ENCODE measurements at places on chromosomes 6 and 20.

GRCh38 chr6:160742090-160742489 lies 40.0 kb downstream of the PLG start:
- no peak for DNase-seq

GRCh38 chr6:15246666-15247499 lies 1.0 kb downstream of the JARID2 start:
- no peak for DNase-seq

DNA sequence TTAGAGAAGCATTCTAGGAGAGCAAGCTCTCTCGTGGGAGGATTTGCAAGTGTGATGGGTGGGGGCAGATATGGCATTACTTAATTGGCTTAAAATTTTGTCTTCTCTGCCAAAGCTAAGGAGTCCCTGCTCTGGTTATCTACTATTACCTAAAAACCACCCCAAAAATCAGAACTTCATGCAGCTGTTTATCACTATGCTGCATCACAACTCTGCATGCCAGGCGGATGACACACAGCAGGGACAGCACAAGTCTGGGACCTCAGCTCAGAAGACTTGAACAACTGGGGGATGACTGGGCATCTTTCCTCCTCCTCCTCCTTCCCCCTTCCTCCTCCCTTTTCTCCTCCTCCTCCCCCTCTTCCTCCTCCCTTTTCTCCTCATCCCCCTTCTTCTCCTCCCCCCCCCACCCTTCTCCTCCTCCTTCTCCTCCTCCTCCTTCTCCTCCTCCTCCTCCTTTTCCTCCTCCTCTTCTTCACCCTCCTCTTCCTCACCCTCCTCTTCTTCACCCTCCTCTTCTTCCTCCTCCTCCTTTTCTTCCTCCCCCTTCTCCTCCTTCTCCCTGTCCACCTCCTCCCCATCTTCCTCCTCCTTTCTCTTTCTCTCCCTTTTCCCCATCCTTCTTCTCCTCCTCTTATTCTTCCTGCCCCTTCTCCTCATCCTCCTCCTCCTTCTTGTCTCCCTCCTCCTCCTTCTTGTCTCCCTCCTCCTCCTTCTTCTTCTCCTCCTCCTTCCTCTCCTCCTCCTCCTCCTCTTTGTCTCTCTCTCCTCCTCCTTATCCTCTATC lies 218.6 kb upstream of the PMEPA1 start:
- no peak for DNase-seq

GRCh38 chr6:17869010-17869752 lies 118.3 kb downstream of the KIF13A start:
- no peak for DNase-seq

GRCh38 chr20:63635431-63636141 lies 8.7 kb upstream of the GMEB2 start:
- no peak for DNase-seq

DNA sequence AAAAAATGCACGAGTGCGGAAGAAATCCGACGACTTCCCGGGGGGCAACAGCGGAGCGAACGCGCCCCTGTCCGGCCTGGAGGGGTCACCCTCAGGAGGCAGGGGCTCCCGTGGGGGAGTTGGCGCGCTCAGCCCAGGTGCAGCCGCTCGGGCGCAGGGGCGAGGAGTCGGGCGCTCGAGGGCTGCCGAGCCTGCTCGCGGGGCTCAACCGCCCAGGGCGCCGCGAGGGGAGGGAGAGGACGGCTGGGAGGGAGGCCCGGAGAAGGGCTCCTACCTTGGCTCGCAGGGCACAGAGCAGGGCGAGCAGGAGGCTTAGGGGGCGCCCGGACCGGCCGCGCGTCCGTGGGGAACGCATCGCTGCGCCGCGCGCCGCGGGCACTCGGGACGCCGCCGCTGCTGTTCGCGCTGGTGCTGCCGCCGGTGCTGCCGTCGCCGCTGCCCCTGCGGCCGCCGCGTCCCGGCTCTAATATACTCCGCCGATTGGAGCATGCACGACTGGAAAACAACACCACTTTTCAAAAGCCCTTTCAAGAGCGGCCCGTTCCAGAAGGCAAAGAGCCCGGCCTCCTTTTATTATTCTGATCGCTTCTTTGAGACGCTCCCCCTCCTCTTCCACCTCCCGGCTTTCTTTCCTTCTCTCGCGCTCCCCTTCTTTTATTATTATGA lies 490 bp downstream of the JAG1 start:
- no peak for DNase-seq

- DNase-seq: no peak
Observed at GRCh38 chr6:3306848-3307247, 48.1 kb downstream of the PSMG4 start.

- no peak for DNase-seq
Observed at GRCh38 chr20:52047811-52048764, 143.5 kb downstream of the ZFP64 start.

DNA sequence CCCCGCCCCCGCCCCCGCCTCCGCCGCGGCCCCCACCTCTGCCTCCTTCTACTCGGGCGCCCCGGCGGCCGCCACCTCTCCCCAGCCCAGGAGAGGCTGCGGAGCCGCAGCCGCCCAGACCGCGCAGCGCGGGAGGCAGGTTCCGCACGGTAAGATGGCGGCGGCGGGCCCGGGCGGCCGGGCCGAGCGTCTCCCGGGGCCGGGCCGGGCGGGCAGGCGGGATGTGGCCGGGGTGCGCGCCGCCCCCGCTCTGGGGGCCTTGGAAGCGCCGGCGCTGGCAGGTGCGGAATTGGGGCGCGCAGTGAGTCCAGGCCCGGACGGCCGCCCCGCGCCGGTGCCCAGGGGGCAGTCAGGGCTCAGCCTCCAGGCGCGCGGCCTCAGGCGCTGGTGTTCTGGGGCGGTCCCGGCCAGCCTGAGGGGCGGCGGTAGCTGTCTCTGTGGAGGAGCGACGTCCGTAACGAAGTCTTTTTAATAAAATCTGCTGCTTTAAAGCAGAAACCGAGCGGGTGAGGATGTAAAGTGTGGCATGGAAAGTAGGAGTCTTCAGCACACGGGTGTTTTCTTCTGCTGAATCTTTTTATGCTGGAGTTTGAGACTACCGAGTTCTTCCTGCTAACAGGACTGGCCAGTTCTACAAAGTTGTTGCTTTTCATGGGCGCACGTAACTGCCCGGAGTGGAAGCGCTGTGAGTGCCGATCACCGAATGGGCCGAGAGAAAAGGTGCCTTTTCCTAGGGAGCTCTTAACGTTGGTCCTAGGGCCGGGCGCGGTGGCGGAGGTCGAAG lies at the start of gene GID8:
Gene GID8, plus strand, starts transcription at position 43 of the 784 bp plus-strand sequence. CDS start 3,356 bp downstream, outside the sequence.
- no peak for DNase-seq

GRCh38 chr6:4848382-4849068 lies 72.3 kb downstream of the CDYL start:
- DNase-seq: no peak

- no peak for DNase-seq
Observed at GRCh38 chr6:160960839-160961238, 30.7 kb upstream of the MAP3K4 start.

GRCh38 chr6:143465546-143465945 lies 14.9 kb downstream of the PEX3 start:
- no peak for DNase-seq

GRCh38 chr20:54290636-54291035 lies 82.7 kb downstream of the PFDN4 start:
- DNase-seq: no peak

- DNase-seq: no peak
Observed at GRCh38 chr6:30712441-30712945, 4.6 kb downstream of the MDC1 start.

DNA sequence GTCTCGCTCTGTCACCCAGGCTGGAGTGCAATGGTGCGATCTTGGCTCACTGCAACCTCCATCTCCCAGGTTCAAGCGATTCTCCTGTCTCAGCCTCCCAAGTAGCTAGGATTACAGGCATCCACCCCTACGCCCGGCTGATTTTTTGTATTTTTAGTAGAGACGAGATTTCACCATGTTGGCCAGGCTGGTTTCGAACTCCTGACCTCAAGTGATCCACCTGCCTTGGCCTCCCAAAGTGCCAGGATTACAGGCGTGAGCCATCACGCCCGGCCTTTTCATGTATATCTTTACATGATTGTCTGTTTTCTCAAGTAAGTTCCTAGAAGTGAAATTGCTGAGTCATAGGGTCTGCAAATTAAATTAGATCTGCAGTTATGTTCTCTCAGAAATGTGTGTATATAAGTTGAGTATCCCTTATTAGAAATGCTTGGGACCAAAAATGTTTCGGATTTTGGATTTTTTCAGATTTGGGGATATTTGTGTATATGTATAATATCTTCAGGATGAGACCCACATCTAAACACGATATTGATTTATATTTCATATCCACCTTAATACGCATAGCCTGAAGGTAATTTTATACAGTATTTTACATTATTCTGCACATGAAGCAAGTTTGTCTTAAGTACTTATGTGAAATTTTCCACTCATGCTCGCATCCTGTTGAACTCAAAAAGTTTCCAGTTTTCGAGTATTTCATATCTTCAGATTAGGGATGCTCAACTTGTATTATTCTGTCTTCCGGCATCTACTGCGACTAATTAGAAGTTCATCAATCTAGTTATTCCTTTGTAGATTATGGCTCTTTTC lies 40.4 kb downstream of the TAB2 start:
- DNase-seq: no peak

GRCh38 chr20:46709055-46709458 lies 392 bp upstream of the SLC2A10 start:
- no peak for DNase-seq

DNA sequence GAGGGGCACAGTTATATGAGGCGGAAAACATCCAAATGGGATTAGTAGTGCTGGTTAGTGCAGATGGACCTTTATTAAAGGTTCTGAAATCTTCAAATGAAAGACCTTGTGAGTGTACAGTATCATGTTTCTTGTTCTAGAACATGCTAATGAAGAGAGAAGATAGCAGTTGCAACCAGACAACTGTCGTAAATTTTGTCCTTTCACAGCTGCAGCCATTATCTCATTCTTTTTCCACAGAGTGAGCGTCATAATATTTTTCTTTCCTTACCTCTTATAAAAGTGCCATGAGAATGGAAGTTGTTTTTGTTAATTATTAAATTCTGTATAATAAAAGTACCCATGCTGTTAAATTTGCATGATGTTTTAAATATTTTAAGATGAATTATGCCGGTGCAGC lies 4.4 kb upstream of the C6orf163 start:
- DNase-seq: no peak

- no peak for DNase-seq
Observed at GRCh38 chr20:36572701-36573102, 695 bp upstream of the TGIF2 start.

DNA sequence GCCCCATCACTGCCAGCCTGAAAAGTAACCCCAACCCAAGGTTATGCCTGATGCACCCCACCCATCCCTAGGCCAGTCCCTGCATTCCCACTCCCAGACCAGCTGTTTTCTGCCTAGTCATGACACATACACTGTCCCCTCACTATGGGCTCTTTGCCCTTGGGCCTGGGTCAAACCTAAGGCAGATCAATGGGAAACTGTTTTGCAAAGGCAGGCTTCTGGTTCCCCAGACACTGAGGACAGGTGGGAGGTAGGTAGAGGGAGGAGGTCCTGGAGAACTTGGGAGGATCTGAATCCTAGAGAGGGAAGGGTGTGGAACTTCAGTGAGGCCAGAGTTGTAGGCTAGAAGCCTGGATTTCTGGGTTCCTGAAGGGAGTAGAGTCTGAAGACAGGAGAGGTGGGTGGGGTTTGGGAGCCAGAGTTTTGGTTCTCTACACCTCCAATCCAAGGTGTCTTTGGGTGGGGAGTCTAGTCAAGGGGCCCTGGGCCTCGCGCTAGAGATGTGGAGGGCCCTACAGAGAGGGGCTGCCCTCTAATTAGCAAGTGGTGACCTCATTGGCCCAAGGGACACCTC lies 2.0 kb downstream of the CLIC1 start:
- no peak for DNase-seq

- no peak for DNase-seq
Observed at GRCh38 chr6:3045369-3045768, 22.9 kb upstream of the RIPK1 start.

- DNase-seq: no peak
Observed at GRCh38 chr6:11126876-11127275, 15.4 kb upstream of the ERVFRD-1 start.

DNA sequence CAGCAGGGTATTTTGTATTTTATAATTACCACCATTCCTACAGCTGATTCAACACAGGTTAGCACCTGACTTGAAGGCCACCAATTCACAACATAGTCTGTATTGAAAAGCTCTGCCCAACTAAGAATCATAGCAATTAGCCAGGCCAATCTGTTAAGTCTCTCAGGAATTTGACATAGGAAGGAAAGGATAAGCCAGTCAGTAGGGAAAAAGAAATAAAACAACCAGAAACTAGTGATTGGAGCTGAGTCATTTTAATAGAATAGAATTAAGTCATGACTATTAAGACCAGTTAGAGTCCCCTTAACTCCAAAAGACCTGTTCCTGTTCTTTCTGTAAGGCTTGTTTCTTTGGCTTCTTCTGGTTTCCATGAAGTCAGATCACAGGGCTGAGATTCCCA lies 8.1 kb downstream of the RANBP9 start:
- no peak for DNase-seq

DNA sequence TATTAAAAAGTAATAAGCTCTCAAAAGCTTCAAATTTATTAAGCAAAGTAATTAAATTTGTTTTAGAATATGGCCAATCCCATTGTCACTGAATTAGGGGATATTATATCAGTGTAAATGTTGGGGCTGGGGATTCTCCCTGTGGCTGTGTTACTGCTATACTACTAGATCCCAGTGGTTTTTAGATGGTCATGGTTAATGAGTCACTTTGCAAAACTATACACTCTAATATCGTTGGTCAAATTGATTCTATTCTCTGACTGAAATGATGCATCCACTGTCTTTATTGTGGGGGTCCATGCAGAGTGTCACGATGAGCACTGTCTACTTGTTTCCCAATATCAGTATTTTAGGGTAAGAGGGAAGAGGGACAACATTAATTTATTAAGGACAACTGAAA lies 336.9 kb upstream of the PREP start:
- DNase-seq: no peak

DNA sequence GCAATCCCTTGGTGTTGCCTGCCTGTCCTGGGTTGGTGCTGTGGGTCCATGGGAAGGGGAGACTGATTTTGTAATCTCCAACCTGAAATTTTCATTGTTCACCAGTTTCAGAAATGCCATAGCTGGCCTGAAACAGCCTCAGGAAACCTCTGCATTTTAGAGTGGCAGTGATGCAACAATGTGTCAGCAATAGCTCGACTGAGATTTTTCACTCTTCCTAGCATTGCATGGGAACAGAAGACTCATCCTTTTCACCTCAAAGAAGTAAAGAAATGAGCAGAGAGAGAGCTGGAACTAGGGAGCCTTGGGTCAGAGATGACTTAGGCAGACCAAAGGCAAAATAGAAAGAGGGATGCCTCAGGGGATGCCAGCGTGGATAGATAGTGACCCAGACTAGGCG lies 23.7 kb upstream of the TMEM14A start:
- no peak for DNase-seq

DNA sequence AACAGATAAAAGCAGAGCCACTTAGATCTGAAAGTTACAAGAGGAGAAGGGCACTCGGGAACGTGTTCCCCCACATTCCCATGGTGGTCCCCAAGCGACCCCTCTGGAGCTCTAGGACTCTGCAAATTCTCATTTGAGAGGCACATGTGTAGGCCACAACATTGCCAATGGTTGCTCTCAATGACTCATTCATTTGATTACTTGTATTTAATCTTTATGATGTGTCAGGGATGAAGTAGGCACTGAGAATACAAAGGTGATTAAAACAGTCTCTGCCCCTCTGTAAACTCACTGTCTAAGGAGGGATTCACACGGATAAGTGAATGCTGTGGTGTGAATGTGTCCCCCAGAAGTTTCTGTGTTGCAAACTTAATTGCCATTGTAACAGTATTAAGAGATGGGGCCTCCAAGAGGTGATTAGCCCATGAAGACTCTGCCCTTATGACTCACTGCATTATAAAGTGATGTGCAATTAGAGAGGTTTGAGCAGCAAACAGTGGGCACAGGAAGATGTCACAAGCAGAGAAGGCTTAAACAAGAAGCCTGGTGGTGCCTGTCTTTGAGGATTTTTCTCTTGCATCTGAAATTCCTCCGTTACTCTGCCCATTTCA lies 34.0 kb upstream of the TRAM2 start:
- no peak for DNase-seq
